ENCODE measurements at places on chromosomes 11 and 22.

DNA sequence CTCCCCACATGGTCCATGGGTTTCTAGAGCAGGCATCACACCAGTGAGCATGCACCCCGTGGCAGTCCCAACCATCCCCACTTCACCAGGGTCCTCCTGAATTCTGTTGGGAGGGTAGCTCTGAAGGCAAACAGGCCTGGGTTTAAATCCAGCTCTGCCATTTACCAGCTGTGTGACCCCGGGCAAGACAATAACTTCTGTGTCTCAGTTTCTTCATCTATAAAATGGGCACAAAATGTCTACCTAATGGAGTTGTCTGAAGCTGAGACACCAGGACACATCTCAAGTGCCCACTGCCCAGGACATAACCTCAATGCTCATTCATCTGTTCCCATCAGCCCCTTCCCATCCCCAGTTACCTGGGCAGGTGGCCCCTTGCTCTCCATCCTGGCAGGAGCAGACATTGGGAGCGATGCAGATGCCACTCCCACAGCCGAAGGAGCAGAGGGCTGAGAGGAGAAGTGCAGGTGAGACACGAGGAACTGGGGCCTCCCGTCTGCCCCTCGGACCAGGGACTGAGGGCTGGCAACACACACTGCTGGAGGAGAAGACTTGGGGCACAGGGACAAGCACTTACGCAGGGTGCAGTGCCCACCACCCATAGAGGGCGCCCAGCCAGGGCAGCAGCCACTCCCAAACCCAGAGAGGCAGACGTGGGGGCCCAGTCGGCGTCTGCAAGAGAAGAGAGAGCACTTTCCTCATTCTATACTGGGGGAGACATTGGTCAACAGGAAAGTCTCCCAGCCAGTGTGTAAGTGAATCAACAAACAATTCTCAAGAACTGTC lies 4.0 kb downstream of the VWCE start:
- no peak for DNase-seq

- no peak for DNase-seq
Observed at GRCh38 chr22:36333644-36334043, 54.1 kb downstream of the MYH9 start.

- DNase-seq, result peak; percentile 5
Observed at GRCh38 chr22:35219012-35219411, 38.3 kb upstream of the HMGXB4 start.

DNA sequence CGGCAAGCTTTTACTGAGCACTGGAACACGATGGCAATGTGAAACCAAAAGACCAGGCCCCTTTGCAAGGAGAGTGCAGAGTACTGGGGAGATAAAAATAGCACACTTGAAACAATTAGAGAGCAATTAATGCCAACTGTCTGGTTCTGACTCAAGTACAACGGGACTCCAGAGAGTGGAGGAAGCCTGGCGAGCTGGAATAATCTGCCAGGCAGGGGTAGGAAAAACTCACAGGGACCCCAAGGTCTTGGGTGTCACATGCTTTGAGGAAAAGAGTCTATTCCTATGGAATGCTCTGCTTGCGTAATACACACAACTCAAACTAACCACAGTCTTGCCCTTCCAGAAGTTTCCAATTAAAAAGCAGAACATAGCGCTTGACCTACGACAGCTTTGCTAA lies 113.0 kb upstream of the CLMP start:
- no peak for DNase-seq
